Ascending aorta (tissue), 2 donors: ENCODE measurements at places on chromosomes 4 and X.

DNA sequence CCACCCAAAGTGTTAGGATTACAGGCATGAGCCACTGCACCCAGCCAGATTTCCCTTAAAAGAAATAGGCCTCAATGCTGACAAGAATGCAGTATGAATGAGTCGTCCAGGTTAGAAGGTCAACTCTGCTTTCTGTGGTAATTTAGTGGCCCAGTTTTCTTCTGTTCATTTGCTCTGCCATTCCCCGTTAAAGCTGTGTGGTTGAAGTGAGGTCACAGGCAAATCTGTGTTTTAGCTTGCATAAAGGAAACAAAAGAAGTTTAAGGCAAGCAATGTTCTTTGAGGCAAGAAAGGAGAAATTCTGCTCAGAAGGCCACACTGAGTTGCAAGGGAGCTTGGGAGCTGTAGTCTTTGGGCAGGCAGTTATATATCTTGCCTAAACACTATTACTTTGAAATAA is 176.8 kb downstream of the LARP7 start:
- no peak overlapping the region for H3K27ac ChIP-seq
- no peak for DNase-seq
- no peak overlapping the region for H3K4me3 ChIP-seq
- H3K27me3 ChIP-seq, result no peaks in the 10 kb centered on the region
- H3K36me3 ChIP-seq, result no peaks in the 10 kb centered on the region

GRCh38 chrX:31265383-31265782 is 193.5 kb upstream of the FTHL17 start:
- DNase-seq, result no peak
- H3K36me3 ChIP-seq, result no peaks in the 10 kb centered on the region
- H3K4me3 ChIP-seq, result no peak overlapping the region
- H3K27ac ChIP-seq, result no peak overlapping the region
- no peaks in the 10 kb centered on the region for H3K4me1 ChIP-seq
- H3K27me3 ChIP-seq, result no peaks in the 10 kb centered on the region

GRCh38 chrX:22818061-22818460 is 181.7 kb upstream of the DDX53 start:
- H3K4me3 ChIP-seq, result no peak overlapping the region
- H3K27ac ChIP-seq, result no peak overlapping the region
- no peaks in the 10 kb centered on the region for H3K36me3 ChIP-seq
- DNase-seq, result no peak
- H3K4me1 ChIP-seq, result no peaks in the 10 kb centered on the region
- H3K27me3 ChIP-seq, result no peaks in the 10 kb centered on the region

- H3K27me3 ChIP-seq, result no peaks in the 10 kb centered on the region
- DNase-seq, result no peak
- H3K27ac ChIP-seq, result no peak overlapping the region
- no peaks in the 10 kb centered on the region for H3K36me3 ChIP-seq
- peaks cover 3% of the 10 kb centered on the region for H3K4me1 ChIP-seq
These were observed 2.9 kb upstream of the AGA start for GRCh38 chr4:177444911-177445736.

DNA sequence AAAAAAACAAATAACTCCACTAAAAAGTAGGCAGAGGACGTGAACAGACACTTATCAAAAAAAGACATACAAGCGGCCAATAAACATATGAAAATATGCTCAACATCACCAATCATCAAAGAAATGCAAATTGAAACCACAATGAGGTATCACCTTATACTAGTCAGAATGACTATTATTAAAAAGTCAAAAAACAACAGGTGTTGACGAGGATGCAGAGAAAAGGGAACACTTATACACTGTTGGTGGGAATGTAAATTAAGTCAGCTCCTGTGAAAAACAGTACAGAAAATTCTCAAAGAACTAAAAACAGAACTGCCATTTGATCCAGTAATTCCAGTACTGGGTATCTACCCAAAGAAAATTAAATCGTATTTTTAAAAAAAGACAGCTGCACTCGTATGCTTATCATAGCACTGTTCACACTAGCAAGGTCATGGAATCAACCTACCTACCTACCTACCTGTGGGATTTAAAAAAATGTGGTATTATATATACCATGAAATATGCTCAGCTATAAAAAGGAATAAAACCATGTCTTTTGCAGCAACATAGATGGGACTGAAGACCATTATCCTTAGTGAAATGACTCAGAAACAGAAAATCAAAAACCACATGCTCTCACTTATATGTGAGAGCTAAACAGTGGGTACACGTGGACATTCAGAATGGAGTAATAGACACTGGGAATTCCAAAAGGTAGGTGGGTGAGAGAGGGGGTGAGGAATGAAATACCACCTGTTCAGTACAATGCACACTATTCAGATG is 24.8 kb upstream of the PTPN13 start:
- no peak overlapping the region for H3K27ac ChIP-seq
- H3K36me3 ChIP-seq, result no peaks in the 10 kb centered on the region
- no peaks in the 10 kb centered on the region for H3K27me3 ChIP-seq
- no peak overlapping the region for H3K4me3 ChIP-seq
- no peaks in the 10 kb centered on the region for H3K4me1 ChIP-seq

GRCh38 chr4:106463622-106464021 is 95.0 kb upstream of the GIMD1 start:
- H3K36me3 ChIP-seq, result no peaks in the 10 kb centered on the region
- H3K4me1 ChIP-seq, result no peaks in the 10 kb centered on the region
- DNase-seq, result no peak
- H3K4me3 ChIP-seq, result no peak overlapping the region

DNA sequence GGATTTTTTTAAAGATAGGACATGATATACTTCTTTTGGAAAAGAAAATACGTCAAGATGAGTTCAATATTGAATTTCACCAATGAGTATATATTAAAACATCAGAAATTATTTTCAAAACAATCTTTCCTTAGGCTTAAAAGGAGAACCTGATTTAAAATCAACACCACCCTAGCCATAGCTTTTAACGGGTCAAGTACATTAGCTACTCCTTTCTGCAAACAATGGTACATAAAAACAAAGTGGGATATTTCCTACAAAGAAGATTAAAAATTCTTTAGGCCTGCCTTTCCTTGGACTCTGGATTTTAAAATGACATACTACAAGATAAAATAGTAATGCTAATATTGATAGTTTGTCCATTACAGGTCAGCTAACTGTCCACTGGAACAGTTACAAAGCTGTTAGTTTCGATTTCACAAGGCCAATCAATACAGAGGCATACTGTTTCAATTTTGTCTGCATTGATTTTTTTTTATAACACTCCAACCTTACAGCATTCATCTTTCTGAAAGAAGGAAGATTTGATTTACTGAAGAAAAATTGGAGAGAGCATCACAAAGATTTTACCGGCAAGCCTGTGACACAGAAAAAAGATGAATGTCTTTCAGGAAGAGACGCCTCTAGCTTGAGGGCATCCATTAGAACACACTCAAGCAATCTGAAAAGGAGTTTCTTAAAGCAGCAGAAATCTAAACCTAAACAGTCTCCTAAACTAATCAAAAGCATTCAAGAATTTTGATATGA is 97.2 kb downstream of the MAB21L2 start:
- H3K27me3 ChIP-seq, result no peaks in the 10 kb centered on the region
- peak overlapping the region; percentile 20 for H3K4me3 ChIP-seq
- H3K36me3 ChIP-seq, result no peaks in the 10 kb centered on the region
- no peak for DNase-seq
- H3K27ac ChIP-seq, result no peak overlapping the region

DNA sequence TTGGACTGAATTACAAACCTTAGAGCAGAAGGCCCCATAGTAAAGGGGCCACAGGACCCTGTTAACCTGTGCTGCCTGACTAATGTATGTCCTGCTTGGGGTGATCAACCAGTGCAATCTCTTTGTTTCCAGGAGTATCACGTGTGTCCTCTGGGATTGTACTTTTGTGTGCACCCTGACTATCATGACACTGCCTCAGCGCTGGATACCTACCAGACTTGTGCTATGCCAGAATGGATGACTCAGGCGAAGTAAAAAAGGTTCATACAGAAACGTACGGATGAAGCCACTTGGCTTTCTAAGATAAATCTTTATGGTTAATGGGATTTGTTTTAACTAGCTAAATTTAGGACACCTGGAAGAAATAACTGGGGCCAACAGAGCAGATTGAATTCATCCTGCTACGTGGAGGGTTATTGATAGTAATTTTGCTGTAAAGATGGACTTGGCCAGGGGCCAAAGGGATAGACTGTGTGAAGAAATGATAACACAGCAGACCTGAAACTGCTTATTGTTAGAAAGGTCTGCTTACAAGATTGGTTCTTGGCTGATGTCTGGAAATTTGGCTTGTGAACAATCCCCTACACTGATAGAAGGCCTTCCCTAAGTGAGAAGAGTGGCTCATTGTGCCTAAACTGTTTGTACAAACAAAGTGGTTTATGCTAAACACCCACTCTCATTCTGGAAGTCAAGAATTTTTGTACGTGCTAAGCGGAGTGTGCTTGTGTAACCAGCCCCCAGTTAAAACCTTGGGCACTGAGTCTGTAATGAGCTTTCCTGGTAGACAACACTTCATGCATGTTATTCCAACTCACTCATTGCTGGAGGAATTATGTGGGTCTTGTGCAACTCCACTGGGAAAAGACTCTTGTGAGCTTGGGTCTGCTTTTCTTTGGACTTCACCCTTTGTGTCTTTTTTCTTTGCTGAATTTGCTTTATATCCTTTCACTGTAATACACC is 750.5 kb upstream of the HTR2C start:
- H3K4me1 ChIP-seq, result no peaks in the 10 kb centered on the region
- DNase-seq, result no peak
- H3K4me3 ChIP-seq, result no peak overlapping the region
- no peak overlapping the region for H3K27ac ChIP-seq
- no peaks in the 10 kb centered on the region for H3K27me3 ChIP-seq

- no peak overlapping the region for H3K27ac ChIP-seq
- H3K4me1 ChIP-seq, result peaks cover 6% of the 10 kb centered on the region
- no peaks in the 10 kb centered on the region for H3K27me3 ChIP-seq
- no peaks in the 10 kb centered on the region for H3K36me3 ChIP-seq
- no peak for DNase-seq
These were observed 14.8 kb downstream of the PDK3 start for GRCh38 chrX:24479924-24480323.

DNA sequence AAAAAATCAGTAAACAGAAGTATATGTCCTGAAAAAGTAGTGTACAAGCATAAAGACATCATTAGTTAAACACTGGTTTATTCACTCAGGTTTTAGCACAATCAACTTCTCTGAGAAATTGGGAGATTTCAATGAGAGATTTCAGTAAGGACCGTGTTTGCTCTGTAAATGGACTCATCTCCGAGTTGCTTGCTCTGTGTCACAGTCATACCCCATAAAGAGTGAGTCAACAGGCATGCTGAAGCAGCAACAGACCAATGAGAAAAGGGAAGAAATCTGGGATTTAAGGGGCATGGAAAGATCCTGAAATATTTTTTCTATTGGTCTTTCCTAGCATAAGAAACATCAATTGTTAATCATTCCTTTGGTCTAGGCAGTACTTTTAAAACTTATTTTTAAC is 4.7 kb downstream of the GLUD2 start:
- no peak for DNase-seq
- H3K4me3 ChIP-seq, result no peak overlapping the region
- H3K4me1 ChIP-seq, result no peaks in the 10 kb centered on the region
- H3K27me3 ChIP-seq, result no peaks in the 10 kb centered on the region
- H3K27ac ChIP-seq, result no peak overlapping the region

DNA sequence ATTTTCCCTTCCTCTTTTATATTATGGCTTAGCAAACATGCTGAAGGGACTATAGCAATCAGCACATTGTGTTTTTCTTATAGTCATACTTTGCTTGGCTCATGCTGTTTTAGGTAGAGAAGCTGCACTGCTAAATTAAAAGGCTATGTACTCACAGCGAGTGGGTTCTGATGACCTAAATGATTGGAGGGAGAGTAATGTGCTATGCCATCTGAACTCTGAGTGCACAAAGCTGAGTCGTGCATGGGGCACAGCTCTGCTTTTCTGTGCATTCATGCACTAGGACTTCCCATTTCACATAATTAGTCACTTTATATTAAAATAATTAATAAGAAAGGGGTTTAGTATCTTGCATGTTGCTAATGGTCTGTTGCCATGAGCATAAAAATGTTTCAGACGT is 132.7 kb upstream of the ADGRL3 start:
- H3K36me3 ChIP-seq, result no peaks in the 10 kb centered on the region
- no peak overlapping the region for H3K27ac ChIP-seq
- H3K4me1 ChIP-seq, result no peaks in the 10 kb centered on the region
- H3K4me3 ChIP-seq, result no peak overlapping the region

DNA sequence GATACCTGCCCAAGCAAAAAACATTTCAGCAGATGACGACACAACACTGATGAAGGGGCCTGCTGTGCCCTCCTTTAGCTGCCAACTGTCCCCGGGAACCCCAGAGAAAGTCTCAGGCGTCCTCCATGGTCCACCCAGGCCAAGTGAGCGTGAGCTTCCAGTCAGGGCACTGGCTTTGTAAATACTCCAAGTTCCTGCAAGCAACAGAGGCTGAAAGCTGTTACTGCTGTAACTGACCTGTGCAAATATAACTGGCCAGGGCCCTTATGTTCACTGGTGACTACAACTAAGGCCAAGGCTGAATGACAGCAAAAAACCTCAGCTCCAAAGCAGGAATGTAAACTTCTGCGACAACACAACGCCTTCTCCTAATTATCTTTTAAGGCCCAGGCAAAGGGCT is 8.2 kb downstream of the WDR1 start:
- peaks cover 57% of the 10 kb centered on the region for H3K36me3 ChIP-seq
- H3K4me1 ChIP-seq, result peaks cover 63% of the 10 kb centered on the region
- no peaks in the 10 kb centered on the region for H3K27me3 ChIP-seq
- peak overlapping the region; percentile 48 for H3K4me3 ChIP-seq

GRCh38 chrX:73831500-73831899 is 268.5 kb downstream of the CHIC1 start:
- H3K27me3 ChIP-seq, result no peaks in the 10 kb centered on the region
- H3K4me3 ChIP-seq, result no peak overlapping the region
- H3K27ac ChIP-seq, result no peak overlapping the region
- H3K4me1 ChIP-seq, result no peaks in the 10 kb centered on the region

- H3K4me3 ChIP-seq, result no peak overlapping the region
- DNase-seq, result no peak
- no peaks in the 10 kb centered on the region for H3K4me1 ChIP-seq
- H3K27me3 ChIP-seq, result no peaks in the 10 kb centered on the region
- H3K36me3 ChIP-seq, result no peaks in the 10 kb centered on the region
These were observed 34.4 kb upstream of the ANXA3 start for GRCh38 chr4:78517050-78517652.

GRCh38 chrX:53990171-53990570 is 54.1 kb downstream of the PHF8 start:
- no peak overlapping the region for H3K27ac ChIP-seq
- H3K4me3 ChIP-seq, result no peak overlapping the region
- H3K27me3 ChIP-seq, result no peaks in the 10 kb centered on the region
- peaks cover 18% of the 10 kb centered on the region for H3K36me3 ChIP-seq
- H3K4me1 ChIP-seq, result no peaks in the 10 kb centered on the region
